ENCODE measurements at places on chromosomes 12 and 14.

DNA sequence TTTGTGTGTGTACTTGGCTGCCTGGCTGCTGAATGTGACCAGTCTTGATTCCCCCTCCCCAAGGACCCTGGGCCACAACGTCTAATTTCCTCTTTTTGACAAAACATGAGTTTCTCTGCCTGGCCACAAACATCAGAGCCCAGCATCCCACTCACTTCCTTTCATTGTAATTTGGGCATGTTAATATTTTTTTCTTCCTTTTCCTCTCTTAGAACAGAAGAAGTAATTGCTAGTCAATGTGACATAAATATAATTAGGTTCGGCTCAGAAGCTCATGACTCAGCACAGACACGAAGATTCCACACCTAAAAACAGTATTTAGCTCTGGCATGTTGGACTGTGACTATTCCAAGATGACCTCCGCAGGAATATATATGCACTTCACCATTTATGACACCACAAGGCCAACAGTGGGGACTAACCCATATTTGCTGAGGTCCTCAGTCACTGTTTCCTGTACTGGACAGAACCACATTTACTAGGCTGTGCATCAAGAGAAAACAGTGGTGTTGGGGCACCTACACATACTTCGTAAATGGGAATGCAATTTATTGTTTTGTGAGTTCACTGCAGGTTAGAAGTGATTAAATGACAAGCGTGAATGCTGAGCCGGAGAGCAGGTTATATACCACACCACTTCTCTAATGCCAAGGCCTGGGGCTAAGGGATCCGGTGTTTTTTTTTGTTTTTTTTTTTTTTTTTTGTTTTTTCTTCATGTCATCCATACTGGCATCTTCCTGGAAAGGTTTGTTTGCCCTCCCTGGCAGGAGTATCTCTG is 4.2 kb downstream of the GSG1 start:
- DNase-seq = peak; percentile 17

- peak; percentile 14 for DNase-seq
These were observed 83.8 kb downstream of the NRXN3 start for GRCh38 chr14:78253986-78254385.

GRCh38 chr14:90513161-90514014 is 116.6 kb downstream of the CALM1 start:
- DNase-seq = no peak

- no peak for DNase-seq
These were observed 33.6 kb downstream of the KCNA1 start for GRCh38 chr12:4943067-4943937.

DNA sequence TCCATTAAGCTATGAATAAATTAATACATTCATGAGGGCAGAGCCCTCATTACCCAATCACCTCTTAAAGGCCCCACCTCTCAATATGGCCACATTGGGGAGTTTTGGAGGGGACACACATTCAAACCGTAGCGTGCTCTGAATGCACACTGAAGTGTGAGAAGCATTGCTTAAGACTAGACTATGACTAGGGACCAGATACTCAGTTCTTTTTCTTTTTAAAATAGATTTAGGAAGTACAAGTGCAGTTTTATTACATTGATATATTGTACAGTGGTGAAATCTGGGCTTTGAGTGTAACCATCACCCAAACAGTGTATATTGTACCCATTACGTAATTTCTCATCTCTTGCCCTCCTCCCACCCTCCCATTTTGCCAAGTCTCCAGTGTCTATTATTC is 21.0 kb upstream of the JDP2 start:
- DNase-seq = no peak

DNA sequence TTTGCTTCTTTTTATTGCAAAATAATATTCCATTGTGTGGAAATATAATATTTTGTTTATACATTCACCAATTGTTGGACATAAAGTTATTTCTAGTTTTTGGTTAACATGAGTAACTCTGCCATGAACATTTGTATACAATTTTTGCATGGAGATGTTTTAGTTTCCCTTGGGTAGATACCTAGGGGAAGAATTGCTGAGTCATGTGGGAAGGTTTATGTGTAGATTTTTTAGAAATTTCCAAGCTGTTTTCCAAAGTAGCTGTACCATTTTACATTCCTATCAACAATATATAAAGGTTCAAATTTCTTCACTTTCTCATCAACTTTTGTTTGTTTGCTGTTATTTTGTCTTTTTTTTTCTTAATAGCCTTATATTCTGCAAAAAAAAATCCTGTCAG is 664.7 kb upstream of the FBXO33 start:
- DNase-seq = no peak

DNA sequence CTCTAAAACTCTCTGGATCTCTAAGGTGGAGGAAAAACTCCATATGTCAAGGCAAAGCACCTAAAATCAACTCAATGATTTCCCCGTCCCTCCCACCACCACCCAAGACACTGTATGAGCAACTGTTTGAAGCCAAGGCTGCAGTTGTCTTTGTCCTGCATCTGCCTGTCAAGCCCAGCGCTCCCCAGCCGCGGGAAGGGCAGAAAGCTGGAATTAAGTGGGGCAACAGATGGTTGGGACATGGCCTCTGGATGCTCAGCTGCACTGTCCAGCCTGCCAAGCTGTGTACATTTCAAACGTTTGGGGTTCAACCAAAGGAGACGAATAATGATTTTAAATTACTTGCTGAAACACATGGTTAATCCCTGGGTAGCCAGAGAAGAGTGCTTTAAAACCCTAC is 42.2 kb upstream of the PTGR2 start:
- DNase-seq = no peak

GRCh38 chr12:15589328-15590032 is 199.7 kb downstream of the EPS8 start:
- DNase-seq = no peak

DNA sequence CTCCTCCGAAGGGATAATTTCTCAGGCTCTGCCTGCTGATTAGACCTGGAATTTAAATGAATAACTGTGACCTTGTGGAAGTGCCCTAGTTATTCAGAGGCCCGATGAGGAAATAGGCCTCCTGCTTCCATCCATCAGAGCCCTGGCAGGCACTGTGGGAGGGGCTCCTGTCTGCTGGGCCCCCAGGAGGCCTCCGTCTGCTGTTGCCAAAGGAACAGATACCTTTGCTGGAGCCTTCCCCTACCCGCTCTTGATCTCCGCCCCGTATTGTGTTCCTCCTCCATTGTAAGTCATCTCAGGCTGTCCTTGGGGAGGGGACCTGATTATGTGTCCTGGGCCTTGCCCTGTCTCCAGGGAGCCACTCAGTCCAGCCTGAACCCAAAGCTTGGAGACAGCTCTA is 112.3 kb downstream of the NRXN3 start:
- DNase-seq = no peak

DNA sequence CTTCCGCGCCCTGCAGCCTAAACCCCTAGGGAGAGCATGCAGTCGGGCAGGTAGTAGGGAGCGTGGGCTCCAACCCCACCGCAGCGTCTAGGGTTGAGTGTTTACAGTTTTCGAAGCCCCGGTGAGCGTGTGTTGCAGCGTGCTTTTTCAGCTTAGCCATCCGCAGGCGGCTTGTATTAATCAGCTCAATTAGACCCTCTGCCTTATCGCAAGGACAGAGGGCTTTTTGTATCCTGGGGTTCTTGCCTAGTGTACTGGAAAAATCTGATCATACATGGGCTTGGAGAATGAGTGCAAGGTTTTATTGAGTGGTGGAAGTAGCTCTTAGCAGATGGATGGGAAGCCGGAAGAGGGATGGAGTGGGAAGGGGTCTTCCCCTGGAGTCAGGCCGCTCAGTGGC is 44.4 kb upstream of the GNG2 start:
- DNase-seq = no peak

- DNase-seq = peak; percentile 35
These were observed 42.9 kb upstream of the ATP23 start for GRCh38 chr12:57898308-57898970.

DNA sequence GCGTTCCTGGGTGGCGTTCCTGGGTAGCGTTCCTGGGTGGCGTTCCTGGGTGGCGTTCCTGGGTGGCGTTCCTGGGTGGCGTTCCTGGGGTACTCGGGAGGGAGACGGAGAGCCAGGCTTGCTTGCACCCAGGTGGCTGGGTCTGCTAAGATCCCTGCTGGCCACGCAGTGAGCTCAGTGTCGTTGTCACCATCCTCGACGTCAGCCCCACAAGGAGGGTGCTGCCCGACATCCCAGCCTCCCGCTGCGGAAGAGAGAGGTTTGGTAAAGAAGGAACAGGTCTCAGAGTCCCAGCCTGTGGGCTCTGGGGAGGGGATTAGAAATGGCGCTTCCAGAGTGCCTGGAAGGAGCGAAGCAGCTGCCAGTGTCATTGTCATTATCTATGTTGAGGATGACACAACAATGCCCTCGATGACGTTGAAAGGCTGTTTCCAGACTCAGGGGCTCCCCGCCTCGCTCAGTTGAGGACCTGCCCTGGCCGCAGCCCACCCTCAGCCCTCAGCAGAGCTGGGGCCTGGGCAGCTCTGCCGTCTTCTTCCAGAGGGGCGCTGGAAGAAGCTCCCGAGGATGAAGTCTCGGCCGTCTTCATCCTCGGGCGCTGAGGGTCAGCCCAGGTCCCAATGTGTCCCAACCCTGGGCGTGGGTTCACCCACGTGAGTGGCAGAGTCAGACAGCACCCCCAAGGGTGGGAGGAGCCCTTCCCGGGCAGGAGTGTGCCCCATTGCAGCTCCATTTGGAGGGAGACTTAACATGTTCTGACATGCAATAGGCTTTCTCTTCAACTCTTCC is 328.8 kb downstream of the ADGRD1 start:
- no peak for DNase-seq

DNA sequence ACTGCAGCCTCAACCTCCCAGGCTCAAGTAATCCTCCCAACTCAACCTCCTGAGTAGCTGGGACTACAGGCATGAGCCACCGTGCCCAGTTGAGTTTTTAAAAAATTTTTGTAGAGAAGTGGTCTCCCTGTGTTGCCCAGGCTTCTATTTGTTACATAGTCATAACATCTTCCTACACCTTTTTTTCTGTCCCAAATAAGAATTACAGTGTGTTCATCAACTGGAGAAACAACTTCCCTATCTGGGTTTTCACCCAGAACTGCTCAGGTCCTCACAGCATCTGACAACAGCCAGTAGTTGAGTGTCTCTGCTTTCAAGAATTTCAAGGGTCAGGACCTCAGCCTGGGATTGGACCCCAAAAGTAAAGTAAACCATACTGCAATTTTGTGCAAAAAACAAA is 235.2 kb upstream of the AMIGO2 start:
- no peak for DNase-seq

GRCh38 chr14:92950773-92951172 is 27.8 kb downstream of the CHGA start:
- DNase-seq = no peak

DNA sequence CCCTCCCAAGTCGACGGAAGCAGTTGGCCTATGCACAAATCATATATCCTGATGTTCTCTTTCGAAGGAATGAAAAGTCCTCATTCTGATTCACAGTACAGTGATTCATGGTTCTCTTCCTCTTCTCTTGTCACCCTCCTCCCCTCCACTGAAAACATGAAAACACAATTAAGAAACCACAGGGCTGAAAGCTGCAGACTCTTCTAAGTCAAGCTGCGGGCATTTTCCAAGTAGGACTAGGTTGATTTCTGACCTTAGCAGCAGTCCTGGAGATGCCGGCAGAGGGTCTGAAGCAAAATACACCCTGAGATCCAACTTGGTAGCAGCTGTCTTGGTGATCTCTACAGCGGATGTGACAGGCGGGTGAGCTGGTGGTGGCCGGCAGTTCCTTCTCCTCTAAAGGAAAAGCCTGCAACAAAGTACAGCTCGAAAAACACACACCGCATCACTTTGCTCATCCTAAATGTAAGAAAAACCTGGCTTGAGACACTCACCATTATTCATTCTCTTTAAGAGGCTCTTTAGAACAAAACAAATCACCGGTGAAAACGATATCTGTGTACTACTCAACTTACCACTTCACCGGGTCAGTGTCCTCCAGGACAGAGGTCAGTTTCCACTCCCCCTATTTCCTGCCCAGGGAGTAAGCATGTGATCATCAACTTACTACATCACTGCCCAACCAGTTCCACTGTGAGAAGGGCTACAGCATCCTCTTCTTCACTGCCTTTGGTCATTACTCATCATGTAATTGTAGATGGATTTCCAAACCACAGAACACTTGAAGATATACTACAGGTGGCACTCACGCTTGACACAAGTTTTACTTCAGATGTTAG is 6.0 kb downstream of the TMCC3 start:
- peak; percentile 28 for DNase-seq

GRCh38 chr12:121738340-121738858 is 25.8 kb downstream of the TMEM120B start:
- DNase-seq = no peak

GRCh38 chr14:75522983-75523318 is 682 bp downstream of the BATF start:
- DNase-seq = no peak

- DNase-seq = no peak
These were observed 47.9 kb downstream of the RPH3A start for GRCh38 chr12:112839386-112839972.

- DNase-seq = no peak
These were observed 221.8 kb downstream of the MSRB3 start for GRCh38 chr12:65500091-65500900.

- DNase-seq = no peak
These were observed 36.3 kb upstream of the TSPAN9 start for GRCh38 chr12:3040663-3041544.

GRCh38 chr14:31419967-31420318 is 407 bp downstream of the HEATR5A start:
- DNase-seq = peak; percentile 14

GRCh38 chr14:78904094-78904493 is 733.9 kb downstream of the NRXN3 start:
- DNase-seq = no peak

DNA sequence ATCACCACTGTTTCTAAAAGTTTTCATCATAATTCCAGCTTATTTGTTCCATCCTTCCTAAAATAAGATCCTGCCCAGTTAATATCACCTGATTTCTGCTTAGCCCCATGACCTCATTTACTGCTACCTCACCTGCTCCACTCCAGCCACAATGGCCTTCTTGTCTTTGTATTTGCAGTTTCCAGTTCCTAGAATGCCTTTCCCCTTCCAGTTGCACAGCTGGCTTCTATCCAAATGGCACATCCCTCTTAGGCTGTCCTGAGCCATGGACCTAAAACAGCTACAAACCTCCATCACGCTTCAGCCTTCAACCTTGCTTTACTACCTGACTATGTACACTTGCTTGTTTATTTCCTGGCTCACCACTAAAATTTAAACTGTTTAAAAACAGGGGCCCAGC is 6.5 kb upstream of the LGMN start:
- no peak for DNase-seq

DNA sequence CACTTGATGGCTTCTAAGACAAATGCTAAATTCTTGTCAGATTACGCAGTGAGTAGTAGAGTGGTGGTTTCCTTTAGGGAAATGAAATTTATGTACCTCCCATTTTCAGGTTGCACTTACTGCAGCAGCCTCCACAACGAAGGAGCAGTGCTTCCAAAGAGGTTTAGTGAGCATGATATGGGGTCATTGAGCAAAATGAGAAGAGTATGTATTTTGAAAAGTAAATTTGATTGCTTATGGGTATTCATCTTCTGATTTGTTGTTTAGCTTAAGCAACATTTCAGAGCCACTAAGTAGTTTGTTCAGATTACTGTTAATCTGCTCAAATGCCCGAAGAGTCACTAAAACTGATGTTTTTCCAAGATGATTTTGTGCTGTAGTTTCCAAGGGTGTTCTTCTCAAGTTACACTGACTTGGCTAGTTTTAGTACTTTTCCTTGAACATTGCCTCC is 493.6 kb downstream of the PCNX1 start:
- DNase-seq = no peak

- no peak for DNase-seq
These were observed 661 bp downstream of the DENR start for GRCh38 chr12:122753319-122753650.

- DNase-seq = no peak
These were observed 3.2 kb upstream of the AMIGO2 start for GRCh38 chr12:47082796-47083621.
